ENCODE measurements at places on chromosomes 3 and 15.

- DNase-seq: no peak
Observed at GRCh38 chr15:38217191-38217595, 35.4 kb upstream of the SPRED1 start.

DNA sequence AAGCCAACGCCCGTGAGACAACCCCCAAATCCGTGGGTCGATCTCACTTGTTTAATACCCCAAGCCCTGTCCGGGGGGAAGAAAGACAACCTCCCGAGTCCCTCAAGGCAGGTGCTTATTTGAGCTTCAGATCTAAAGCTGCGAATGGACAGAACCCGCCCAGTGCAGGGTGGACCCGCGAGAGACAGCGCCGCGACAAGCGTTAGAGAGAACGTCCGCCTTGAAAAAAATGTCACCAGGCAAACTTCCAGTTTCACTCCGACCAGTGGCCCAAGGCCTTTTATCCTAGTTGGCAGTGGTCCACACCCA is 740 bp upstream of the OXSR1 start:
- DNase-seq: no peak

DNA sequence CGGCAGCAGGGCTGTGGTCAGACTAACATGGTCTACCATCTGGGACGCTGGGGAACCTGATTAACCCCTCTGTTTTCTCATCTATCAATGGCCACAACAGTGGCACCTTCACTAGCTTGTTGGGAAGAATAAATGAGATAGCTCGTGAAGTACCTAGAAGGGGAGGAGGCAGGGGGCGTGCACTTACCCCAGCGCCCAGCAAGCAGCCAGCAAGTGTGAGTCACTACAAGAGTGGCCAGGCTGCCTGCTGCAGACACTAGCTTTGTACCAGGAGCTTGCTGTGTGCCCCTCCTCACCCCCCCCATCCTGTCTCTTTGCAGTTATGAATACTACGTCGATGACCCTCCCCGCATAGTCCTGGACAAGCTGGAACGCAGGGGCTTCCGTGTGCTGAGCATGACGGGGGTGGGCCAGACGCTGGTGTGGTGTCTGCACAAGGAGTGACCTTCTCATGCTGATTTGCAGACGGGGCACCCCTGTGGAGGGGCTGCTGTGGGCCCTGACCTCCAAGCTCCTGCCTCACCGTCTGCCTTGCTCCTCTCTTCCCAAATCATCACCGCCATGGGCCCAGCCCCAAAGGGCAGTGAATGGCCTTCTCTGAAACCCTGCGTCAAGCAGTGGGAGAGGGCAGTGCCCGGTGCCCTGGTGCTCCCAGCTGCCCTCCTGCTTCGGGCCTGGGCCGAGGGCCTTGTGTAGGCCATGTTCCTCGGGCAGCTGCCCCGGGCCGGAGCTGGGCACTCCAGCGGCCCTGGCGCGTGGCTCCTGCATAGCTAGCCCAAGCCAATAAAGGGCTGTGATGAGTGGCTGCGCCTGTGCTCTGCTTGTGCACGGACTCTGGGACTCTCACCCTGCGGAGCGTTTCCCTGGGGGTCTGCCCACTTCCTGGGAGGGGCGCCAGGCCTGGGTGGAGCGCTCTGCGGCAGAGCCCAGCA is 2.6 kb upstream of the C15orf62 start:
- no peak for DNase-seq

- no peak for DNase-seq
Observed at GRCh38 chr15:100934726-100935125, 15.6 kb downstream of the LRRK1 start.

- DNase-seq: peak; percentile 49
Observed at GRCh38 chr15:61834076-61834697, 226.1 kb downstream of the VPS13C start.

GRCh38 chr3:63242124-63242523 is 36.0 kb upstream of the SYNPR start:
- no peak for DNase-seq

All from T-helper 17 cell (primary cell).